ENCODE measurements at places on chromosomes 5 and 9. TPM values are rescaled to one million over a fixed set of nuclear protein-coding genes. Genes with fewer than 3 reads are reported as not detected.

DNA sequence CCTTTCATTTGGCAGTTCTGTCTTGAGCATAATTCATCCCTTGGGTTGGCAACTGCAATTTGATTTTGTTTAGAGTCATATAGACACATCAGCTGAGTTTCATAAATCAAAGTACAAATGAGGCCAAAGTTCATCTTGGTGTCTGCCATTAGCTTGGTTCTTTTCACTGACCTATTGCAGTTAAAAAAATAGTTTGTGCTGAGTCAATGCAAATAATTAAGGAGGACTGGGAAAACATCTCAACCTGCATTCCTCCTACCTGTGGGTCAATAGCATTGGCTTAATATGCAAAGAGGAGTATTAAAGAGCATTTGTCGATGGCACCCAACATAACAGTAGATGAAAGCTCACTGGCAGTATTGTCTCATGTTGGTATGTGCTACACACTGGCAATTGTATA, 1.6 kb downstream of the PKD2L2 start:
- H3K4me3 ChIP-seq: no peak overlapping the region
- no peak for DNase-seq
- H3K4me1 ChIP-seq: no peaks in the 10 kb centered on the region

The IFNB1 gene
- total RNA-seq: not detected

The CMBL gene
- total RNA-seq: 7.9 TPM

The SPINK5 gene
- 0.21 TPM for total RNA-seq

The GFI1B gene
- 2.4 TPM for total RNA-seq

GRCh38 chr9:81470864-81471263, 218.5 kb downstream of the TLE1 start:
- no peaks in the 10 kb centered on the region for H3K36me3 ChIP-seq
- no peak for DNase-seq
- H3K27ac ChIP-seq: no peak overlapping the region
- H3K4me3 ChIP-seq: no peak overlapping the region
- no peaks in the 10 kb centered on the region for H3K27me3 ChIP-seq
- no peaks in the 10 kb centered on the region for H3K4me1 ChIP-seq

The GABRA1 gene
- not detected for total RNA-seq
